OCI-LY7 (cell line): ENCODE measurements at places on chromosomes 4 and X. TPM values are rescaled to one million over a fixed set of nuclear protein-coding genes. Genes with fewer than 3 reads are reported as not detected.

- DNase-seq = peak; percentile 49
Observed at GRCh38 chr4:154807042-154807630, 26.1 kb downstream of the RBM46 start.

DNA sequence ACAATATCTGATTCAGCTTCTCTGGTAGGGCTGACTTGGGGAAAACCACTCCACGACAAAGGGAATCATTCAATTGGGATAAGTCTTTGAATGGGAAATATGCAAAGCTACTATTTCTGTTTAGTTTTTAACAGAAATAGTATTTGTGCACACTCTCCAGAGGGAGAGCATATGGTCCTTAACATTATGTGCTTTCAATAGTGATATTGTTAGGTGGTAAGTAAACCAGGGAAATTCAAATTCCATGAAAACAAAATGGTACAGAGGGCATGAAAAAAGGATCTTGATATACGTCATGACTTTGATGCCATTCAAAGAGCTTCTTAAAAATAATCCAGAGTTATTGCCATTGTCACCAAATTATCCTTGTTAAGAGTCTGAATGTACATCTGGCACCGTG, 47.1 kb upstream of the CITED1 start:
- DNase-seq = no peak

- peak; percentile 19 for DNase-seq
Observed at GRCh38 chr4:1012034-1012739, 761 bp downstream of the FGFRL1 start.

GRCh38 chrX:40153345-40154249, 55.8 kb upstream of the BCOR start:
- DNase-seq = peak; percentile 79

DNA sequence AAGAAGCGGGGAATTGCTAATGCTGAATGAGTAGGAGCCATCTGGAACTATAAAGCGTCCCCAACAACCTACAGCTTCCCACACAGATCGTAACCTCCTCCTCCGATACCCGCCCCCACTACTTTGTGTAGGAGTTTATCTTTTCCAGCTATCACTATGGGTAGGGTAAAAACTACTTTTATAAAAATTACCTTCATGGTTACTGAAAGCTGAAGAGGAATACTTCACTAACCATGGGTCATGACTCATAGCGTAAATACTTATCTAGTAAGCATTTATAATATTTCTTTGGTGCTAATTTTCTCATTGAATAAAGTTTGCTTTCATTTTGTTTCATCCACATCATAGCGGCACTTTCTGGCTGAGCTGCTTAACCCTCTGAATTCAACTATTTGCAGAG, 79.4 kb upstream of the TNIP3 start:
- DNase-seq = no peak

DNA sequence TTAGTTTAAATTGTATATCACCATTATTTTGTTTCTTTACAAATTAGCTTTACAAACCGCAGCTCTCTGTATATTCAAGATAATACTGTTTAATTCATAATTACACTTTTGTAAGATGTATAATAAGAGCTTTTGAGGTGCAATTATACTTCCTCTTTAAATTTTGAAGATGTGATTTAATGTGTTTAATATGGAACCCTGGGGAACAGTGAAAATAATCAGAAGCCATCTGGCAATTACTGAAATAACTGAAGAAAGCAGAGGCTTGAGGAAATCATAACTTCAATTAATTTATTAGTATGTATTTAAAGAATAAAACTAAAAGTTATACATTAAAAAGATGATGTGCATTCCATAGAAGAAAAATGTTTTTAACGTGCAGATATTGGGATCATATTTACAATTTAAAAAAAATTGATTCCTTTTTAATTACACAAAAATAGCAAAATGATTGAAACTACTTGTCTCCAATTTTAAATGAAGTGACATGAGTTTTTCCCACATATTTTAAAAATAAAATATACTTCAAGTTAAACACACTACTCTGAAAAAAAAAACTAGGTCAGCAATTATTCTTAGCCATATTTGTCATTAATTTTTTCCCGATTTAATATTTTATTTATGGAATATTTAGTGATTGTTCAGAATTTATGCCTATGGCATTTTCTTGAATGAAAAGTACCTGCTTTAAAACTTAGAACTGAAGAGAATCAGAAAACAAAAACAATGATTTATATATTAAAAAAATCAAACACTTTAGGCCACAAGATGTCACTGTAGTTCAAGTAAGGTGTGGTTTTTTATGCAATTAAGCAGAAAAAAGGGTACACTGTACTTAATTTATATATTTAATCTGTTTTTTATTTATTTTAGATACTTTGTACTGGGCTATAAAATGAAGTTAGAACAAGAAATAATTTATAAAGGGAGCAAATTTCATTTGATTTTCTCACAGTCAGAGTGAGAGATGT, 942.7 kb upstream of the NDST4 start:
- peak; percentile 8 for DNase-seq

GRCh38 chrX:12319003-12319519, 180.8 kb downstream of the FRMPD4 start:
- no peak for DNase-seq

GRCh38 chr4:41991916-41992767, 1.8 kb downstream of the SLC30A9 start:
- no peak for DNase-seq

GRCh38 chr4:118281611-118282442, 71.0 kb downstream of the PRSS12 start:
- no peak for DNase-seq

GRCh38 chr4:122285285-122285684, 93.5 kb upstream of the ADAD1 start:
- no peak for DNase-seq

DNA sequence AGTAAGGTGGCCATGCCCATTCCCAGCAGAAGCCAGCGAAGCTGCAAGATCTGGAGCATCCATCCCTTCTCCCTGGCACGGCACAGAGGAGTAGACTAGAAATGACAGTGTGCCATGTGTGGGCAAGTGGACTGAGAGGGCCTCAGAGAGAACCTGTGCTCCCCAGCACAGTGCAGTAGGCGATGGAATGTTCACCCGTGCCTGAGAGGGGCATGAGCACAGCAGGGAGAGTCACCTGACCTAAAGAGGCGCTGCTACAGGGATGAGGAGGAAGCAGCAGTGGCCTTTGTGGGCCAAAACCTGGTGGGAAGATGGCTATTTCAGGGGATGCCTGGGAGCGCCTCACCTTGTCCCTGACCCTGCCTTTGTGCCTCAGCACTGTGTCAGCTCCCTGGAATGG, 8.0 kb upstream of the CDKN2AIP start:
- no peak for DNase-seq

EXOSC9 gene
- total RNA-seq = 57.6 and 66.0 TPM in 2 replicates

AFF1 gene
- total RNA-seq = 69.7 and 81.4 TPM in 2 replicates
